ENCODE measurements at places on chromosomes 6 and 20.

- DNase-seq, result no peak
Observed at GRCh38 chr20:41426976-41427375, 60.4 kb upstream of the EMILIN3 start.

DNA sequence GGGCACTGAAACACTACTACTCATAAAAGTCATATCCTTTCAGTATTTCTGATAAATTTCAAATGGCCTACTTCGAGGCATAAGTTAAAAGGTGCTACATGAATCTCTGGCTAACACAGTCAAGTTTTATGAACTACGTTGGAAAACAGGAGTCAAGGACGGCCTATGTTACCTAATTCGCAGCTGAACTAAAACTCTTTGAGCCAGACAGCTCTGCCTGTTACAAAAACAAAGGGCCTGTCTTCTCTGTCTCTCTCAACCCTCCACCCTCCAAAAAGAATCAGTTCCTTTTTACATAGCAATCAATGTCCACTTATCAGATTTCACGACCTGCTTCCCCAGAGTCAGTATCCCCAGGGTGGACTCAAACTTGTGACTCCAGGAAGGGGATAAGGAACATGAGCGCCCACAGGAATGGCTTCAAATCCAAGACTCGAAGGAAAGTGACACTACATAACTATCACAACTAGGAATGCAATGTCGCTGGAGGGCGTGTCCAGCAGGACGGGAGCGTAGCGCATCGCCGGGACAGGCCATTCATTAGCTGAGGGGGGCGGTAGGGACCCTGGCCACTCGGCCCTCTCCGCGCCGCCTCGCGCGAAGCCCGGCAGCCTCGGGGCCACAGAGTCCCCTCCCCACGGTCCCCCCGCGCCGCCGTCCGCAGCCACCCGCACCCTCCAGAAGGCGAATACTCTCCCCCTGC lies 591 bp downstream of the IBTK start:
- peak; percentile 70 for DNase-seq

GRCh38 chr6:2464641-2465040 lies 219.2 kb upstream of the GMDS start:
- no peak for DNase-seq

DNA sequence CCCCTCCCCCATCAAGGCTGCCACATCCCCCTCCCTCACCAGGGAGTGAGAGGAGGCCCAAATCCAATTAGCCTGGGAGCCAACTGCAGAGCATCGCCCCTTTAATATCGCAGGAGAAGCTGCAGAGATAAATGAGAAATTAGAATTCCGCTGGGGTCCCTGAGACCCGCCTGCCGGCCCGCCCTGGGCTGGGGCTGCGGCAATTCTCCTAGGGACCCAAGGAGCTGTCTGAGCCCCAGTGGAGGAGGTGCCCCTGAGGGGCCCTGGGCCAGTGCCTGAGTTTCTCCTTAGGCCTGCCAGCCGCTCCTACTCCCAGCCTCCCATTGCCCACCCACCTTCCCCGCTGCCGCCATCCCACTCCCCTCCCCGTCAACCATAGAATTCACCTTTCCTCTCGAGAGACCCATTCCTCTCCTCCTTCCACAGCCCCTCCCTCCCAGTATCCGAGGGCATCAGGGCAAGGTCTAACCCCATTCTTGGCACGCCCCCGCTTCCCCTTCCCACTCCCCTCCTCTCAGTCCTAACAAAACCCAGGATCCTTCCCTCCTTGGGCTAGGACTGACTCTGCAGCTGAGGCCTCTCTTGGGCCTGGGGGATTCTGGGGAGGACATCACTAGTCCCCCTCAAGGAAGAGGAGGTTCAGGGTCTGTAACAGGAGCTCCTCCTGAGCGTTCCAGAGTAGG lies 20.0 kb upstream of the CDH22 start:
- no peak for DNase-seq

DNA sequence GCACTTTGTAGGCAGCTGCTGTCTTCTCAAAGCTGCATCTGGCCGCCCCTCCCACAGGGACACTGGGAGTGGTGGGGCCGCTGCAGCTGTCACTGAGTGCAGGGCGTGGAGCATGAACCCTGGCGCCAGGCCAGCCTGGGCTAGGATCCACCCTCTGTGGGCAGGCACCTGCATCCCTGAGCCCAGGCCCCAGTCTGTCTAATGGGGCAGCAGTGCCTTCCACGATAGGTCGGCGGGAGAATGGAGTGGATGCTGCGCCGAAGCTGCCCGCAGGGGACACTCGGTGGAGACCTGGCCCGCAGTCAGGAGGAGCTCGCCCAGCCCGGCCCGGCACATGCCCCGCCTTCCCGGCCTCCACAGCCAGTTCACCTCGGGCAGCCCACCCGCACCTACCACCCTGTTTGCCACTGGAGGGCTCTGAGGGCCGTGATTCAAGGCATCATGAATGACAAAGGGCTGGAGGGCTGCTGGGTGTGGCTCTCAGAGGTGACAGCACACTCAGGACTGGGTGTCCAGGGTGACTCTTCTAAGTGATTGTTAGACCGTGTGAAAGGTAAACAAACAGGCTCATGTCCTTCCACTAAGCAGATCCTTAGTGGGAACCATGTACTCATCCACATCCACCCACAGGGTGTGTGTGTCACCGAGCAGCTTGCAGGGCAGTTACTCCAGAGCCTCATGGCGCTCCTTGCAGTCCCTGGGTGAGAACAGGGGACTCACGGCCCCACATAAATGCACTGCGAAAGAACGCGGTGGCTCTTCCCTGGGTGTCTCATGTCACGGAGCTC lies 133.9 kb downstream of the AGPAT4 start:
- DNase-seq, result peak; percentile 55

- DNase-seq, result peak; percentile 59
Observed at GRCh38 chr6:34055223-34055933, 90.5 kb downstream of the GRM4 start.

- no peak for DNase-seq
Observed at GRCh38 chr6:79468587-79468986, 68.6 kb downstream of the LCA5 start.

GRCh38 chr20:43529051-43529450 lies 21.6 kb downstream of the L3MBTL1 start:
- no peak for DNase-seq

DNA sequence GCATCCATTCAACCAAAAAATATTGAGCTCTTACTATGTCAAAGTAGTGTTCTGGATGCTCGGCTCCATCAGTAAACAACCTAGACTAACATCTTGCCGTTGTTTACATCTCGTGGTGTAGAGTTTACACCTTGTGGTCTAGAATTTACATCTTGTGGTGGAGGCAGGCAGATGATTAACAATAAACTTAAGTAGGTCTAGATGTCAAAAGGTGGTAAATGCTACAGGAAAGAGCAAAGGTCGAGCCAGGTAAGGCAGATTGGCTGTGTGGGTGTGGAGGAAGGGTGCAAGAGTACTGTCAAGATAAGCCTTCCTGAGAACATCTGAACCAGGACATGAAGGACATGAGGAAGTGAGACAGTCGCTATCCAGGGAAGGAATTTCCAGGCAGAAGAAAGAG lies 88.4 kb upstream of the ESR1 start:
- DNase-seq, result no peak

DNA sequence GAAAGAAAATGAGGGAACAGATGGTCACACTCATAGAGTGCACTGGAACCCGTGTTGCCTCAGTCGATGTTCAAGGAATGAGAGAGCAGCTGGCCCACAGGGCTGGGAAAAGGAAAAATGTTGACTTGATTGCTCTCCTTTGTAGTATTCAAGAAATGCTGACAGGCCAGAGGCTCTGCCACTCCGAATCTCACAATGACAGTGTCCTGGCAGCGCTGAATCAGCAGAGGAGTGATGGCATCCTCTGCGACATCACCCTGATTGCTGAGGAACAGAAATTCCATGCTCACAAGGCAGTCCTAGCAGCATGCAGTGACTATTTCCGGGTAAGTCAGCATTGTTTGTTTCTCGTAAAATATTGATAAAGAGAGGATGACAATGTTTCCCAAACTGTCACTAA lies 51.3 kb downstream of the KLHL32 start:
- DNase-seq, result no peak

- DNase-seq, result no peak
Observed at GRCh38 chr6:167005350-167006159, 6.4 kb downstream of the CEP43 start.

- no peak for DNase-seq
Observed at GRCh38 chr6:20916086-20916485, 381.8 kb downstream of the CDKAL1 start.

GRCh38 chr20:64224351-64225170 lies 31.0 kb upstream of the PCMTD2 start:
- no peak for DNase-seq

DNA sequence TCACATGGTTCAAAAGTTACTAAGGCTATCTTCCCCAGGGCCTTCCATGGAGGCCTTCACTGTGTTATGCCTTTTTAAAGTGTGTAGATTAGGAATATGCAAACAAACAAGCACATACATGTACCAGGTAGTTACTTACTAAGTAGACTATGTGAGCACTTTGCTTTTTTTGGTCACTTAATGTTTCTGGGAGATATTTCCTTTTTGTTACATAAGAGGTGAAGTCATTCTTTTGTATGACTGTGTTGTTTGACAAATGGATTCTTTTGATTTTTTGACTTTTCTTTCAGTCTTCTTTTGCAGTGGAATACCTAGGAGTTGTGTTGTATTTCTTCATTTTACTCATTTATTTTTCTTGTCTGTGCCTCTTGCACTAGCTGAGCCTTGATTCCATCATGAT lies 39.6 kb upstream of the BCAS1 start:
- DNase-seq, result no peak

DNA sequence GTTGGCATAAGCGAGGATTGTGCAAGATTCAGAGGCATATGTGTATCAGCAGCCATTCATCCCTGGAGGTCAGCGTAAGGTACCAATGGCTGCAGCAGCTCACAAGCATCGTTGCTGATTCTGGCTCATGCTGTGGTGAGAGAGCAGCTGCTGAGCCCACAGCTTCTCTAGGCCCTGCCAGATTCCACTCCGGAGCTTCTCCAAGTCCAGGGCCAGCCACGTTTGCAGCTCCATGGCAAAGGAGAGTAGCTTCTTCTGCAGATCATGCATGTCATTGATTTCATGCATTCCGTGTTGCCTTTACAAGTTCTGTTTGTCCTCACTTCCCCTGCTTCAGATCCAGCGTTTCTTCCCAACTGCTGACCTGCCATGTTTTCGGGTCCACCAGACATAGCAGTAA lies 474.8 kb upstream of the ID4 start:
- DNase-seq, result no peak

DNA sequence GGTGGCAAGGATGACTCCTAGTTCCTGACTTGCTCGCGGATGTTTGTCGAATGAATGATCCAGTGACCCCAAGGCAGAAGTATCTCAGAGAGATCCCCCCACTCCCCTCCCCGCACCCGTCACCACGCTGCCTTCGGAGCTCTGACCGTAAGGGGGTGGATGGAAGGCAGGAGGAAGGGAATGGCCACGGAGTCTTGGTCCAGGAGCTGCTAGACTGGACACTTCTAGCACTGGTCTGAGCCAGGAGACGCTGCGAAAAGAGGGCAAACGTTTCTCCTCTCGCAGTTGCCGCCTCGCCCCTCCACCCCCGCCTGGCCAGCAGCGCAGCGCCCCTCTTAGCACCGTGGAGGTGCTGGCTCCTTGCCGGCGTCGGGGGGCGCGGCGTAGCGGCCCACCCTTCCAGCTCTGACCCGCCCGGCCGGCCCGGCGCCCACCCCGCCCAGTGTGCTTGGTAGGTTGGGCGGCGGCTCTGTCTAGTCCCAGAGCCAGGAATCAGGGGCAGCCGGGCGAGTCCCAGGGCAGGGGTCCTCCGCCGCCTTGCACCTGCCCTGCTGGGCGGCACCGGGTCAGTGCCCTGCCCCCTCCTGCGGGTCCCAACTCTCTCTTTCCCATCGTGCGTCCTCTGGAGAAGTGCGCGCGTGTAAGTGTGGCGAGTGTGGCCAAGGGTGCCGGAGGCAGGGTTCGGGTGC lies 2.4 kb upstream of the DBNDD2 start:
- DNase-seq, result no peak

- DNase-seq, result peak; percentile 71
Observed at GRCh38 chr6:26556263-26557070, 18.3 kb downstream of the HMGN4 start.

DNA sequence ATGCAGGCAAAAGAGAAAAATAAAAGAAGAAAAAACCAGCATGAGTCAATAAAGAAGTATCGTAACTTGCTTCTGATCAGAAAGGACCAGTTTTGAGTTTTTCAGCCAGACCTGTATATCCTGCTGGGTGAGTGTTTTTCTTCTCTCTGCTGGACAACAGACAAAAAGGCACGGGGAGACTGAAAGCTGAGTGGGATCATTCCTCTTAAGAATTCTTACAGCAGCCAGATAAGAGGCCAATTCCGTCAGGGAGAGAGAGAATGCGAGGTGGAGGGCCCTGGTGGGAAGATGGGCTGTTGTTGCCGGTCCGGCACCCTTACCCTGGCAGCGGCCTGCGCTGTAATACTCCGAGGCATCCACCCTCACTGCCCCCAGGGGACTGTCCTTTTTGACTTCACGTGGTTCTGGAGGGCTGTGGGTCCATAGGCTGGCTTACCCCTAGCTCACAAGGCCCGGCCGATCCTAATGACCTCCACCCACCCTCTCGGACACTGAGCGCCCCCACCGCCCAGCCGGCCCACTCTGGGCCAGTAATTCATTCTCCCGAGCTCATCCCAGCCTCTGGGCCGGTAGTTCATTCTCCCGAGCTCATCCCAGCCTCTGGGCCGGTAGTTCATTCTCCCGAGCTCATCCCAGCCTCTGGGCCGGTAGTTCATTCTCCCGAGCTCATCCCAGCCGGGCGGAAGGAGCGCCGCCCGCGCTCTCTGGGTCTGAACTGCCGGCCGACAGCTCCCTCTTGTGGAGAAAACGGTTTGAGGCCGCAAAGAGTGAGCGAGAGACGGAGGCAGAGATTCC lies 118.3 kb upstream of the SIRPA start:
- peak; percentile 84 for DNase-seq

DNA sequence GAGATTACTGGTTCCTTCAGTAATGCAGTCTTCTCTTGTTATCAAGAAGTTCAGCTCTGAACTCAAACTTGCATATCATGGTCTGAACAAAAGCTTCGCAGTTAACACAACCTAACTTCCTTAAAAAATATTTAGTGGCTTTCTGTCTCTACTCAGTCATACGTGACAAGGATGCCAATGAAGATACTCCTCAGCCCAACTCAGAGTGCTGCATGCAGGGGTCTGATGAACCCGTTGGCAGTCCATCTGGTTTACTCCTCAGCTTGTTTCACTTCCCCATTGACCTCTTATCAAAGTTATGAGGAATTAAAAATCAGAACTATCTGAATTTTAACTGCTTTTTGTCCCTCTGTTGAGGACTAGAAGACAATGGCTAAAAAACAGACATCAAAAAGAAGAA lies 56.6 kb upstream of the RIN2 start:
- DNase-seq, result no peak

- peak; percentile 17 for DNase-seq
Observed at GRCh38 chr6:11700118-11700718, 78.4 kb downstream of the ADTRP start.

DNA sequence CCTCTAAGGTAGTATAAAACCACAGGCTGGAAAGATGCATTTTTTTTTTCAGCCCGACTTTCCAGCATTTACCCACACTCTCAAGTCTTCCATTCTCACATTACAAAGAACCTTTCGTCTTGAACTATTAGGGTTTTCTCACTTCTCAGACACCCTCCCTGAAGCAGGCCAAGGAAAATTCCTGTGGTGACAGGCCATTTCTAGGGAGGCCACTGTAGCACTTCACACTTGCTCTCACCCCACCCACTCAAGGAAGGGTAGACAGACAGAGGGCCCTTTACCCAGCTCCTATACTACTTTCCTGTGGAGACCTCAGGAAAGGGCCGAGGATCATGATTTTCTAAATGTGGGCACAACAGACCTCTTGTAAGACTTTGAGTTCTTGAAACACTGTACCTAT lies 27.7 kb downstream of the KCNS1 start:
- DNase-seq, result no peak

Data from SHP77 (cell line).